B cell (primary cell): ENCODE measurements at places on chromosomes 12 and 14. TPM values are rescaled to one million over a fixed set of nuclear protein-coding genes. Genes with fewer than 3 reads are reported as not detected.

RPL6 gene
- 1,308 and 1,336 TPM in 2 replicates for polyA plus RNA-seq

ZDHHC22 gene
- not detected in 2 replicates for polyA plus RNA-seq

IRF9 gene
- polyA plus RNA-seq: 191 and 237 TPM in 2 replicates

EMP1 gene
- polyA plus RNA-seq: 0.07 and 0.88 TPM in 2 replicates

EPYC gene
- polyA plus RNA-seq: not detected in 2 replicates

ZFYVE26 gene
- 10.9 and 12.5 TPM in 2 replicates for polyA plus RNA-seq

OTOGL gene
- polyA plus RNA-seq: not detected in 2 replicates

DDN gene
- 0.75 and 0.92 TPM in 2 replicates for polyA plus RNA-seq

PPP1R1A gene
- not detected in 2 replicates for polyA plus RNA-seq

TMEM121 gene
- polyA plus RNA-seq: 1.7 and 3.7 TPM in 2 replicates

GRCh38 chr14:67583711-67584644 lies 16.1 kb downstream of the PIGH start:
- DNase-seq: peak; percentile 76

GRCh38 chr14:63510538-63510937 lies 32.6 kb downstream of the PPP2R5E start:
- DNase-seq: no peak

DNA sequence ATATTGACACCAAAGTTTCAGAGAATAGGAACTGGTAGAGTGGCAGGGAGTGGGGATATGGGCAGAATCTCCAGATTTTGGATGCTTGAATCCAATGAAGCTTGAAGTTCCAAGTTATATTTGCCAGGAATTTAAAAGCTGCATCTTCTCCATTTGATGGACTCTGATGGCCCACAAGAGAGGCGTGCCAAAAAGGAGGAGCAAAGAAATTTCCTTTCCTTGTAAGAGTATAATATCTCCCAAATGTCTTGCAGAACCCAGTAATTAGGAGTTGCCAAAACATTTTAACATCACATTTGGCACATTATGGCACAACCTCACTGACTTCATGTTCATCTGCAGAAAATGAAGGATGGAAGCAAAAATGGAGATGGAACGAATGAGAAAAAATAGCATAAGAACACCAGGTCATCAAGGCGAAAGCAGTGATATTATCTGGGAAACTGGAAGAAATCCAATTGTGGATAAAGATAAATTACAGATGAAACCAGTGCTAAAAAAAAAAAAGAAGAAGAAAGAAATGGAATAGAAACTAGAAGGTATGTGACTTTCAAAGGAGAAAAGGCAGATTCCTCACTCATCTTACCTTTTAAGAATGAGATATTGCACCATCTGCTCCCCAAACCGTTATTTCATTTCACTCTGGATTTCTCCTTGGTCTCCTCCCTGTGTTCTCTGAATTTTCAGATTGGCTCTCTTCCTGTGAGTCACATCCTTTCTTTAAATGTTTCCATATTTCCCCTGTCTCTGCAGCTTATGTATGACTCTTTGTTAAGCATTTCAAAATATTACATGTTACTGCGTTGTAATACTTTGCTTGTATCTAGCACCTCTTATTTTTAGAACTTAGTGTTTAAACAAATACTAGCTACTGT lies 13.5 kb upstream of the FLRT2 start:
- DNase-seq: no peak

GRCh38 chr12:12719496-12719895 lies 2.3 kb downstream of the CDKN1B start:
- peak; percentile 58 for DNase-seq

DNA sequence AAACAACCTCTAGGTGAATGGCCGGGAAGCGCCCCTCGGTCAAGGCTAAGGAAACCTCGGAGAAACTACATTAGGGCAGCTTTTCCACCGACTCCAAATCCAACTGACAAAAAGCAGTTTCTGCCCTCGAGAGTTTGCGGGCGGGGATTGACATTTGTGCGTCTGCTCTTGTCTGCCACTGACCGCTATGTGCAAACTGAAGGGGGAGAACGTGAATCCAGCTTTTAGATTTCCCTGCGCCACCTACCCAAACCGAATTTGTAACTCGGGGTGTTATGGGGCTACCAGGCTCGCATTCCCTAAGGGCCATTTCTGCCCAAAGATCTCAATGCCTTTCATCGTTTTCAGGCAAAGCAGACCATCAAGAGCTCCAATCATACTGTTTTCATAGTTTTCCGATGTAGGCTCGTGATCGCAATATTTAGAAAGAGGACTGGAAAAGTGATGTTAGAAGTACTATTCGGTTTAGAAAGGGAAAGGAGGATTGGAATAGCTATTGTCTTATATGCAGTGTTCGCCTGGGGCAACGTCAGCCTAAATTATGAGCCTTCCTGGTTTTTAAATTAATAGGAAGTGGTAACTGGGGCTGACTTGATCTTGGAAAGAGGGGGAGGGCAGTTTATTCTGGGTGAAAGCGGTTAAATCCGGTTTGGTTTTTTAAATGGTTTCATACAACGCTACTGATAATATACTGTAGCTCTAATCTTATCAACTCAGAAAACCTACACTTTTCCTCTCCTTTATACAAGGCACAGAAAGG lies 45.4 kb downstream of the BCAT1 start:
- peak; percentile 37 for DNase-seq

- peak; percentile 69 for DNase-seq
These were observed 2.0 kb upstream of the PIGH start for GRCh38 chr14:67602076-67602475.

DNA sequence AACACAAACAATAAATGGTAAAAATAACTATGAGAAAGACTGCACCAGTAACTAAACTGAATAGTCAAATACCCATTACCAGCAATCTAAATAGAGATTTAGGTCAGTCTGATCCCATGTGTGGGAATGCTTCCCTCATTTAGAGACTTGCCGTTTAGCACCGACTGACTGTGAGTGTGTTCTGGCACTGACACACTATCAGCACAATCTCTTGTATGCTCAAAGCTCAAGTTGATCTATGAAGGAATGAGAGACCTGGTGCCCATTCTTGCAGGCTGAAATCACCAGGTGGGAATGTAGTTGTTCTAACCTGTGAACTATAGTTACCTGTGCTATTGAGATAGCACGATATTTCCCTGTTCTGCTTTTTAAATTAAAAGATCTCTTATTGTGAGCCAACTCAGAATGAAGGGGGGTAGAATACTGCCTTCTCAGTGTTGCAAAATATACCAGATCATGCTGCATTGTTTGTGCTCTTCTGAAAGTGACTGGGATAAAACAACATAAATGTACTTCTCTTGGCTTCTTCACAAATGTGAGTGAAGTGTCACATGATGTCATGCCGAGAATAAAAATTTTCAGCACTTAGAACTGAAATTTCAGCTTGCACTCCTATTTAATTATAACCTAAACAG lies 99.6 kb downstream of the LIN7A start:
- DNase-seq: no peak

DNA sequence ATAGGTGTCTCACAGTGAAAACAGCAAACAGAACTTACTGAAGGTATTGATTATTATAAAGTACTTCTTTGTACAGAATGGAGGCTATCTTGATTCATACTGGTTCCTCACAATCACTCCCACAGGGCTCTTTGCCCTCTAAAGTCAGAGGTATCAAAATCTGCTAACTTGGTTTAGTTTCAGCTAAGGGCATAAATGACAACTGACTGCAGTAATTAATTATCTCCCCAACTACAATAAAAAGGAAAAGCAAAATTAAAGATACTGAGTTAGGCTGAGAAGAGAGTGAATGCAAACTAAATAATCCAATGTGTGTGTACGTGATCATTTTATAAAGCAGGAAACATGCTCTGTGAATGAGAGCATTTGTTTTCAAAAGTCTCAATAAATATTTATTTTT lies 338.7 kb downstream of the ACSS3 start:
- no peak for DNase-seq

DNA sequence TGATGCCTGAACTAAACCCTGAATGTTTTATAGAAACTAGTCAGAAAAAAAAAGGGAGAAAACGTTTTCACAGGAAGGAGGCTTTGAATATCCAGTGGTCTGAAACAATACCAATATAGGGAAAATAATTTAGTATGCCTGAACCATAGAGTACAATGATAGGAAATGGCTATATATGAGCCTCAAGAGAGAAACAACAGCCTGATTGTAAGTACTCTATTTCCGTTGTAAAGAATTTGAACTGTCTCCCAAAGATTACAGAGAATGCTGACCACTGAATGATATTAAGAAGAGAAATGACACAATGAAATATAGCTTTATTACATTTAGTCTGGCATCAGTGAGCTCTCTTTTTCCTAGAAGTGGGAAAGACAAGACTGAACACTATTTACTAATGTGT lies 5.5 kb upstream of the GABARAPL1 start:
- no peak for DNase-seq

- no peak for DNase-seq
These were observed 320.6 kb upstream of the TBX3 start for GRCh38 chr12:115004470-115005146.

DNA sequence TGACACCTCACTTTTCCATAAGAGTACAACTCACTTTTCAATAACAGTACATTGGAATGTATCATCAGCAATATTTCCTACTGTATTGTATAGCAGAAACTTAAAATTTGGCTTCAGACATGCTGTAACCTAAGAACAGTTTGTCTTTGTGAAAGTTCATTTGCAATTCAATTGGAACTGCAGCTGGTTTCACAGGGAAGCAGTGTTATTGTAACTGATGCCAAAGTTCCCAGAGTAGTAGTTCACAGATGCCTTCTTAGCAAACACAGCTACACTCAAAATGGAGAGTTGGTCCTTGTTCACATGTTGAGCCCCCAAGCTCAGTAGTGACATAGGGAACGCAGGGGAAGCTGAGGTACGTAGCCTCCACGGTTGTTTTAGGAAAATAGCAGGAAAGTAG lies 23.3 kb downstream of the PPP1R36 start:
- DNase-seq: no peak

DNA sequence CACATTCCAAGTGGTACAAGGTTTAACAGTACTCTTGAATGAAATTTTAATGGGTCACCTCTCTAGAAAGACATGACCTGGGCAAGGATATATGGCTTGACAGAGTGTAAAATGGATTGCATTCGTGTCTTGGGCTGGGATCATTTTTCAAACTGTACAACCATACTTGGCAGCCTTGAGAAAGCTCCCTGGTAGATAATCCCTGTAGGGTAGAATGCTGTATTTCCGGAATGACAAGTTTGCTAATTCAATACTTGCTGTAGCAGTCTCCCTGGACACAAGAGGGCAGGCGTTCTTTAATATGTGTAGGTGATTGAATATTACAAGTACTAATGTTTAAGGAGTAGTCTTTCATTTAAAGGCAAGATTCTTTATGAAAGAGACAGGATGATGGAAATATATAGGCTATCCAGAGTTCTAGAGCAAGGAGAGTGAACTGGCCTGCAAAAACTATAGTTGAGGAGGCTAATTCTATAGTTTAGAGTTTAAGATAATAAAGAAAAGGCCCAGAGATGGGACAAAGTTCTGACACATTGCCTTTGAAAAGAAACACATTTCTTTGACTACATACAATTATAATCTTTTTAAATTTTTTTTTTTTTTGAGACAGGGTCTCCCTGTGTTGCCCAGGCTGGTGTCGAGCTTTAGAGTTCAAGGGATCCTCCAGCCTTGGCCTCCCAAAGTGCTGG lies 53.4 kb downstream of the PLBD1 start:
- DNase-seq: peak; percentile 47

- DNase-seq: no peak
These were observed 375.9 kb downstream of the GALC start for GRCh38 chr14:87617079-87617478.

- DNase-seq: no peak
These were observed 86.0 kb downstream of the SCARB1 start for GRCh38 chr12:124777399-124778372.

- DNase-seq: peak; percentile 65
These were observed 231.2 kb upstream of the PLEKHG7 start for GRCh38 chr12:92471551-92471950.

DNA sequence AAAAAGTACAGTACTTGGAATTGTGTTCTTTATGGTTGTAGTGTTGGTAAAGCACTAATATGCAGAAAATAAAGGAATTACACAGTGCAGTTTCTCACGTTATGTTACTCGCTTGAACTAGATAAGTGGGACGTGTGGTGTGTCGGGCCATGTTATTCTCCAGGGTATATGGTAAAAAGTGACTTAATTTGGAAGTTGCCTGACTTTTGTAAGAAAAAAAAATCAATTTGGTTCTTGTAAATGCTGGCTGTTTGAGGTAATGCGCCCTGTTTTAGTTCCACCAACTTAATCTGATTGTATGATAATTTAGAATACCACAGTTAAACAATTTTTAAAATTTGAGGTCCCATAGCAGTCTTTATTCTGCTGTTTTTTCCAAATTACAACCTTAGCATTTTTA lies 4.1 kb downstream of the ARF6 start:
- no peak for DNase-seq

GRCh38 chr12:116331876-116332275 lies 54.4 kb upstream of the MED13L start:
- DNase-seq: no peak

GRCh38 chr14:105010106-105010505 lies 10.8 kb downstream of the CDCA4 start:
- no peak for DNase-seq

- no peak for DNase-seq
These were observed 69.1 kb downstream of the FOXN3 start for GRCh38 chr14:89347885-89348284.

DNA sequence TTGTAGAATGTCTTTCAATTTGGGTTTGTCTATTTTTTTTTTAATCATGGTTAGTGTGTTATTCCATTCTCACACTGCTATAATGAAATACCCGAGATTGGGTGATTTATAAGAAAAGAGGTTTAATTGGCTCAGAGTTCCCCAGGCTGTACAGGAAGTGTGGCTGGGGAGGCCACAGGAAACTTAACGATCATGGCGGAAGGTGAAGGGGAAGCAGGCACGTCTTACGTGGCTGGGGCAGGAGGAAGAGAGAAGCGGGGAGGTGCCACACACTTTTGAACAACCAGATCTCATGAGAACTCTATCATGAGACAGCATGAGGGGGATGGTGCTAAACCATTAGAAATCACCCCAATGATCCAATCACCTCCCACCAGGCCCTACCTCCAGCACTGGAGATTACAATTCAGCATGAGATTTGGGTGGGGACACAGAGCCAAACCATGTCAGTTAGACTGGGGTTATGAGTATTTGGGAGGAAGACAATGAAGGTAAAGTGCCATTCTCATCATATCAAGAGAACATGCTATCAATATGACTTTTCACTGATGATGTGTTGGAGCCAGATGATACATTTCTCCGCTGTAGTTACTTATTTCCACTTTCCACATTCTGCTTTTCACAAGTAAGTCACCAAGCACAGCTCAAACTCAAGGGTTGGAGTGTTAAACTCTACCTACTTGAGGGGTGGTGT lies 45.8 kb downstream of the AP5M1 start:
- DNase-seq: peak; percentile 2

- DNase-seq: no peak
These were observed 148.1 kb downstream of the LMNTD1 start for GRCh38 chr12:25404955-25405354.
